ENCODE measurements at places on chromosomes 7 and 10. TPM values are rescaled to one million over a fixed set of nuclear protein-coding genes. Genes with fewer than 3 reads are reported as not detected.

NKX2-3 gene
- total RNA-seq, result 0.07 TPM

ANKRD61 gene
- 0.50 TPM for total RNA-seq

ZPBP gene
- not detected for total RNA-seq

ACSM6 gene
- total RNA-seq, result not detected

ZNF680 gene
- 2.0 TPM for total RNA-seq

PDK4 gene
- 22.0 TPM for total RNA-seq

CPN1 gene
- total RNA-seq, result 0.21 TPM

ADRB1 gene
- 0.98 TPM for total RNA-seq

EVX1 gene
- total RNA-seq, result not detected

DNAJB6 gene
- total RNA-seq, result 104 TPM

NEBL gene
- total RNA-seq, result 4.2 TPM

C7orf57 gene
- 0.24 TPM for total RNA-seq

HABP2 gene
- 0.09 TPM for total RNA-seq

ADGRA1 gene
- total RNA-seq, result not detected

PTER gene
- 14.7 TPM for total RNA-seq

PPP1R17 gene
- total RNA-seq, result not detected

TMEM273 gene
- total RNA-seq, result not detected

FMC1 gene
- total RNA-seq, result 27.8 TPM

GDF2 gene
- total RNA-seq, result not detected

UNCX gene
- total RNA-seq, result 0.09 TPM

MYO3A gene
- total RNA-seq, result not detected

DDX56 gene
- 126 TPM for total RNA-seq

ABCA13 gene
- total RNA-seq, result 0.05 TPM

MMD2 gene
- total RNA-seq, result not detected

TUBB8 gene
- not detected for total RNA-seq

DDC gene
- total RNA-seq, result 0.96 TPM

ZNF804B gene
- total RNA-seq, result not detected

CXCL12 gene
- total RNA-seq, result not detected

HIBADH gene
- 43.8 TPM for total RNA-seq

CFAP43 gene
- total RNA-seq, result 0.13 TPM

SPRN gene
- total RNA-seq, result 0.28 TPM

TCTN3 gene
- 47.0 TPM for total RNA-seq

MMRN2 gene
- 1.2 TPM for total RNA-seq

NRAP gene
- total RNA-seq, result not detected

ZYX gene
- total RNA-seq, result 190 TPM

CUTC gene
- 34.8 TPM for total RNA-seq

APBB1IP gene
- total RNA-seq, result 10.0 TPM

DRGX gene
- total RNA-seq, result not detected

SLC18A3 gene
- total RNA-seq, result not detected

NODAL gene
- not detected for total RNA-seq

ZNF727 gene
- not detected for total RNA-seq

RASSF4 gene
- 1.8 TPM for total RNA-seq

PARP12 gene
- total RNA-seq, result 21.9 TPM

CPVL gene
- 0.14 TPM for total RNA-seq

CAV1 gene
- 466 TPM for total RNA-seq

DDX50 gene
- 33.4 TPM for total RNA-seq

CTAGE6 gene
- not detected for total RNA-seq

PRSS37 gene
- not detected for total RNA-seq

ADCK2 gene
- total RNA-seq, result 16.0 TPM

ANK3 gene
- total RNA-seq, result 0.66 TPM

CCZ1B gene
- total RNA-seq, result 21.9 TPM
